ENCODE measurements at places on chromosomes 5 and 9.

DNA sequence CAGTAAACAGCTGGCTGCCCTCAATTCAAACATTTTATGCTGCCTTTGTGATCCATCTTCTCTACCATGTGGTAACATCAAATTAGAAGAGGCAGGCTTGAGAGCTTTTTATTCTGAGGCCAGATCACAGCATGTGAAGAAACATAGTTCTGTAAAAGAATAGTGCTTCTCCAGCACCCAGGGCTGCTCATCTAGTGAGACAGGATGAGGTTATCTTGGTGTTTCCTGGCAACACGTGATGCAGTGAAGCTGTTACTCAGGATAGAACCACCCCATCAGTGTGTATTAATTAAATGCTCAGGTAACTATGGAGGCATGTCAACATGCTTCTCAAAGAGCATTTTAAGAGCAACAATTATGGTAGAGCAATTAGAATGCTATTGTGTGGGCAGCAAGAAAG is 400.5 kb upstream of the ACO1 start:
- no peak for DNase-seq

GRCh38 chr5:139205124-139205523 is 7.0 kb upstream of the SIL1 start:
- DNase-seq = no peak

GRCh38 chr5:66072031-66072430 is 72.1 kb upstream of the SREK1 start:
- DNase-seq = no peak

DNA sequence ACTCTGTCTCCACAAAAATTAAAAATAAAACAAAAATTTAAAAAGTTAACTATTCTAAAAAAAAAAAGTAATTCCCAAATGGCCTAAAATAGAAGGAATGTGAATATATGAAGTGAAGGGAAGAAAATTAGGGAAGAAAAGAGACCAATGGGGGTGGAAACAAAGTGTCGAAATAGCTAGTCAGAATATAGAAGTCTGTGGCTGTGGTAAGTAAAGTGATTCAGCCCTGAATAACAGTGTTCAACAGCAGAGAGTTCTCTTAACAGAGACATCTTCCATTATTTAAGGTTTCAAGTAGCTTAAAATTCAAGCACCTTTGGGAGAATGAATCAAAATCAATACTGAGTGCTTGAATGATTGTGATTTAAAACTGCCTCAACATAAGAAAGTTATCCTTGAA is 51.7 kb downstream of the LPAR1 start:
- DNase-seq = no peak

GRCh38 chr5:115873392-115873791 is 31.7 kb downstream of the AP3S1 start:
- DNase-seq = no peak

- no peak for DNase-seq
These were observed 18.2 kb downstream of the SLC22A5 start for GRCh38 chr5:132387640-132388117.

DNA sequence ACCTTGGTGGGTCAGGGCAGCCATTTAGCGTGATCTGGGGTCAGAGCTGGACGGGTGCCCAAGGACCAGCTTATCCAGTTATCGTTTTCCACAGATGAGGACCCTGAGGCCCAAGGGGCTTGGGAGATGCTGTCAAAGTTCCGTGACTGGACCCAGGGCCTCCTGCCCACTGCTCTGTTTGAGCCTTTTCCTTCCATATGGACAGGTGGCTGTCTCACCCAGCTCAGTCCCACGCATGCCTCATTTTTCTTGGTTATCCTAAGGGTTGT is 56.5 kb downstream of the TRIP13 start:
- no peak for DNase-seq

DNA sequence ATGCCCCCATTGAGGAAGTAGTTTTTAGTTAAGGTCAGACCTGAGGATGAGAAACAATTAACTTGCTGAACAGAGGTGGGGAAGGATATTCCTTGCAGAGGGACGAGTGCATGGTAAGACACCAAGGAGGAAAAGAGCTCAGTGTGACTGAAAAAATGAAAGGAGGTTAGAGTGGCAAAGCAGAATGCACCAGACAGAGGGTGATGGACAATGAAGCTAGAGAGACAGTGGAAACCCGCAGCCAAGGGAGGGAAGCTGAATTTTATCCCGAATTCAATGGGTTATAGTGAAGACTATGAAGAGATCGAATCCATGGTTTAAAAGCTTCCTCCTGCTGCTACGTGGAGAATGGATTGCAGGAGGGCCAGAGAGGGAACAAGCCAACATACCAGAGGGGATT is 206.8 kb downstream of the FBN2 start:
- DNase-seq = no peak

GRCh38 chr9:78713614-78714405 is 416.9 kb downstream of the PSAT1 start:
- no peak for DNase-seq

DNA sequence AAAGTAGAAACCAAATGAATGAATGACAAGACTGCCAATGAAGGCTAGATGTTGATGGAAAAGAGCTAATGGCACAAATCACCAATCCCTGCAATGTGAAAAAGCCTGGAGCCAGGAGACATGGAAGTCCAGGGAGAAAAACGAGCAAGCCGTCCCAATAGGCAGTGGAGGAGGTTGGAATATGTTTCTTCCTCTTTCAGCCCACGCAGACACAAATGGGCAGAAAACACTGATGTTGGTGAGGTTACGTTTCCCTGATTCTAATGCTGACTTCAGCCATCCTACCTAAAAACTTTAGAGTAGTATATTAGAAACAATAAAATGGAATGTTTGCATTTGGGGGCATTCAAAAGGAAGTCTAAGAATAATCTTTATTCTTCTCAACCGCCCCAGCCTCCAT is 23.9 kb upstream of the KIF2A start:
- no peak for DNase-seq

DNA sequence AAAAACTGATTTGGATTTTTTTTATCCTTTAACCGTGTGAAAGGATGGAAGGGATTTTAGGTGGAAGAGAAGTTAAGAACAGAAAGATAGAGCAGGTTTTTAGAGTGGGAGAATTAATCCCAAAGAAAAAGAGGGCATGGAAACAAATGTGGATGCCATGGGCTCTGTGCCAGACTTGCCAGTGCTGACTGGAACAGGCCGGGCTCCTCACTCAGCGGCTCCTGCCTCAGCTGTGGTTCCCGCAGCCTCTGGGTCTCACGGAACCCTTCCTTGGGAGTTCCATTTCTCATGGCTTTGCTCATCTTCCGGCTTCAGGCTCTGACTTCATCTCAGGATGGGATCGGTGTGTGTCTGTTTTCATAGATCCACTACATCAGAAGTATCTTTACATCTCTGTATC is 30.4 kb upstream of the SLC2A8 start:
- no peak for DNase-seq

DNA sequence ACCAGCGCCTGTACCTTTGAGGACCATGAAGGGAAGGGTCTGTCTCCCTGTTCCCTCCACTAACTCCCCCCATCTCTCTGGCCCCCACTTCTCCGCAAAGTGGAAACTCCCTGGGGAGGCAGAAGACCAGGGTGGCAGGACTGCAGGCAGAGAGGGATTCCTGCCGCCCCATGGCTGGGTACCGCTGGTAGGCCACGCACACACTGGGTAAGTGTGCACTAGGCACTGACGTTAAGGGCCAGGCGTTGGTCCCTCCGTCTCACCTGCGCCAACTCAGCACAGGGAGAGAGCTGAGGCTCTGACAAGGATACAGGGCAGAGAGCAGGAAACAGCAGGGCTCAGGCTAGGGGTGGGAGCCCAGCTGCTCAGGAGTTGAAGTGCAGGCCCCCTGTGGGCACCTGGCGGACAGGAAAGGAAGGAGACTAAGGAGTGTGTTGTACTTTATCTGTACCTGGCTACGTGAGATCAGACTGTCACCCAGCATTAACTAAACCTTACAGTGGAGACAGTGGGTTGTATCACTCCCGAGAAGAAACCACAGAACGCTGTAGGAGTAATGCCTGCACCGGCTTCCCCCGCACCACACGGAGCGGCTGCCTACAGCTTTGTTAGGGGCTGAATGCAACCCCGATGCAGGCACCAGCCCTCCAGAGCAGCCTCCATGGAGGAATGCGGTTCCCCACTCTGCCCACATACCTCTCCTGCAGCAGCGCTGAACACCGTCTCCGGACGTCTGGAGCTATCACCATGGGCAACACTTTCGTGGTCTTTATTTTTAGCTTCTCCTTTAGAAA is 34.2 kb upstream of the CLPTM1L start:
- DNase-seq = no peak

- no peak for DNase-seq
These were observed 20.4 kb downstream of the BDP1 start for GRCh38 chr5:71475788-71476384.

DNA sequence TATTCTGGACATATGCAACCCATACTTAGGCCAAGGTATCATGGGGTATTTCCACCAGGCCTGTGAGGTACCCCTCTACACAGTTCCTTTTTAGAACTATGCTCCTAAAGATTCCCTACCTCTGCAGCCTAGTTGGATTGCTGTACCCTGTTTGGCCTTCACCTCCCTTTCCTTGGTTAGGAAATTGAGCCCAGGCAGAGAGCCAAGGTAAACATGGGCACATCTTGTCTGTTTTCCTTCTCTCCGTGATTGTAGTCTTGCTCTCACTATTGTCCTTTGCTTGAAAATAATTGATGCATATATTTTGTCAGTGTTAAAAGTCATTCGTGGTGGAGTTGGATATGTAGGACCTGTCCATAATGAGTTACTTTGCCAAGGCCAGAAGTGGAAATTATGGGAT is 26.7 kb downstream of the BDP1 start:
- DNase-seq = no peak

- no peak for DNase-seq
These were observed 204.1 kb upstream of the MEF2C start for GRCh38 chr5:89087128-89087527.

DNA sequence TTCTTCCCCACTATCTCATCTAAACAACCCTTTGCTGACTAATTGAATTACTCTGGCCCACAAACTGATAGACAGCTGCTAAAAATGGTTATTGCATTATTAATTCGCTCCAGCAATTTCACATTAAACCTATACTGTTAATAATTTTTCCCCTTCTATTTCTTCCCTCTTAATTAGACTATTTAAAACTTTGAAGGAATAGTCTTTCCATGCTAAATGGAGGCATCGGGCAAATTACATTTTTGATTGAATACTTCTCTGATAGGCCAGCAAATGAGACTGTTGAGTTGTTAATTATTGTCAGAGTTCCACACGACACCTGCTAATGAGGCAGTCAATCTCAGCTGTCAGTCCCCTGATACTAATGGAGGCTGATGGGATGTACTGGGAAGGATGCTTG is 242.5 kb downstream of the TRIM32 start:
- DNase-seq = no peak

DNA sequence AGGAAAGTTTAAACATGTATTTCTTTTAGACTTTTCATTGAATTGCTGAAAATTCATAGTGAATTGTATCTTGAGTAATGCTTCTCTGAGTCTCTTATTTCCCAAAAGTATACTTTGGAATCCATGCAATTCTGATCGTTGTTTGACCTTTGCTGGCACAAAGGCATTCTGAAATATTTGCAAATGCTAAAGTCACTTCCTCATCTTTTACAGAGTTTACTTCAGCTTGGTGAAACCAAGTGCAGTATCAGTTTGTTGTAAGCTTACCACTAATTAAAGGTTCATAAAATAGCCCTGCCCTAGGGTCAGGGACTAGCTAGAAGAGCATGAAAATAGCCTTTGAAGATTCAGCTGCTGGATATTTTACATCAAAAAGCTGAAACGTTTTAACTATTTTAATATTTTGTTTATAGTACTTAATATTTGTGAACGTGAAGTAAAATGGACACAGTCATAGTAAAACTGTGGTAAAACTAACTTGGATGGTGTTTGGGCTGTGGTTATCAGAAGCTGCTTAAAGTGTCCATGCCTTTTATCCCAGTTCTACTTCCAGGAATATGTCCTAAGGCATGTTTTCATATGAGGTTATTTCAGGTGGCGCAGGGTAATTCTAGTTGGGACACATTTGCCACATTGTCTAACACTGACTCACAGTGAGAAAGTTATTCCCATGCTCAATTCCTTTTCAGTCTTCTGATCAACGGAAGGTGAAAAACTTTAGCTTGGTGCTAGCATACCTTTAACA is 45.3 kb downstream of the SLC22A5 start:
- no peak for DNase-seq

DNA sequence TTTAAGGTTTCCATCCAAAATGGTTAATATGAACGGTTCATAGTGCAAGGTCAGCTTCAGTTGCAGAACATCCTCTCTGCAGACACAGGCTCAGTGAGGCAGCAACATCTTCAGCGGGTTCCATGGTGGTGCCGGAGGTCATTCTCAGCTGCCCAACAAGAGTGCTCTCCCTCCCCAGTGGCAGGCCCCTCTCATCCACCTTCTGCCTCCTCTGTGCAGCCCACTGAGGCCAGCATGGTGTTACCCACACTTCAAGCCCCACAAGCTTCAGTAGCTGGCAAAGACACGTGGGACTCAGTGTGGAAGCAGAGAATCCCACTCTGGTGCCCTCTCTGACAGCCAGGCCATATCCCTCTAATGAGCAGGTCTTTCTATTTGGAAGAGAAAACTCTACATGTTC is 4.1 kb upstream of the ARSI start:
- no peak for DNase-seq

GRCh38 chr5:95847261-95847592 is 24.7 kb upstream of the GLRX start:
- no peak for DNase-seq

- no peak for DNase-seq
These were observed 271.5 kb downstream of the CCDC171 start for GRCh38 chr9:15824310-15824709.

DNA sequence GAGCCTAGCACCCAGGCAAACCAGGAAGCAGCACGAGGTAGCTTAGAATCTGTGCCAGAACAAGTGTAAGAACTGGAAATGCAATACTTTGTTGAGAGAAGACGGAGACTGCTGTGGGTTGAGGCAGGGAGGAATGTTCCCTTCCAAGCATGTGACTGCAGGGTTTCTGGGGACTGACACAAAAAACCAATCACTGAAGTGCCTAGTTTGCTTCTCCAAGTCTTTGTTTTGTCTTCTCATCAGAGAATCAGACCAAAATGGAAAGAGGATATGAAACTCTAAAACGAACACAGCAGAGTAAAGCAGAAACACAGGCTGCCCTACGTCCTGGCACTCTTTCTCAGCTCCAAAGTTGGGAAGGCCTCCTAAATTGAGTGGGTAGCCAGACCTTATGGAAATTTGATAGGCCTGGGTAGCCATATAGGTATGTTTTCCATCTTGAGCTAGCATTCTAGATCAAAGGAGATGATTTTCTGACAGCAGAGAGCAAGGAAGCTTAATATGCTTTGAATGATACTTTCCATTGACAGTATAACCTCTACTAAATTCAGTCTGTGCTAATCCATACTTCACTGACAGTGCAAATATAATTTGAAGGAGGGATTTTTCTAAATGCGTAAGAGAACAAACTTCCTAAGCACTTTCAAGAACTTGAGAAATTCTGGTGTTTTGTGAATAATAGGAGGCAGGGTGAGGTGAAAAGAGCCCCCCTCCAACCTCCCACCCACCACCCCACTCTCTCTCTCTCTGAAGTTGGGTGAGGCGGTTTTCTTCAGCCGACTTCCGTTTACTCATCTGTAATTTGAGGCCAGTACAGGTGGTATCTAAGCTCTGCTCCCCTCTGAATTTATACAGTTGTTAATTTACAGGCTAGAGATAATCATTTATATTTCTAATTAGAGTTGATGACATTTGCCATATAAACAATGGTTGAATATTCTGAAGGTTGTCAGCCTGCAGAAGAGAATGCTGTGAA is 5.5 kb downstream of the ADRB2 start:
- DNase-seq = no peak

Data from stimulated activated CD4-positive, alpha-beta T cell treated with anti-CD3 and anti-CD28 coated beads, Interleukin-12 subunit alpha, Interleukin-12 subunit beta, amount 100 ng/mL, for 24 hours (primary cell).